ENCODE measurements at places on chromosomes 16 and 17.

DNA sequence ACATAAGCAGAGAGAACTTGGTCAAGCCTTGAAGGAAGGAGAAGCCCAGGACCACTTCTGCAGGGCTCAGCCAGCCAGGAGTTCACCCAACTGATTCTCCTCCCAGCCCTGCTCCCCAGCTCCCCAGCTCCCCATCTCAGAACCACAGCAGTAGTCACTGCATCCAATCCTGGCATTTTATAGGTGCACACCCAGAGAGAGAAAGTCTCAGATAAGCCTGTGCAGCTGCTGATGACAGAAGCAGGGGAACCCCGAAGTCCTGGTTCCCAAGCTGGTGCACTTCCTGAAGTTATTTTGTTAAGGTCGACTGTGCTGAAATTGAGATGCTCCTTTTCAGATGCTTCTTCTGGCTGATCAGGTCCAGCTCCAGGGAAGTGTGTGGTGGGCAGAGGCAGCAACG, 6.6 kb downstream of the RNF112 start:
- no peak for DNase-seq

DNA sequence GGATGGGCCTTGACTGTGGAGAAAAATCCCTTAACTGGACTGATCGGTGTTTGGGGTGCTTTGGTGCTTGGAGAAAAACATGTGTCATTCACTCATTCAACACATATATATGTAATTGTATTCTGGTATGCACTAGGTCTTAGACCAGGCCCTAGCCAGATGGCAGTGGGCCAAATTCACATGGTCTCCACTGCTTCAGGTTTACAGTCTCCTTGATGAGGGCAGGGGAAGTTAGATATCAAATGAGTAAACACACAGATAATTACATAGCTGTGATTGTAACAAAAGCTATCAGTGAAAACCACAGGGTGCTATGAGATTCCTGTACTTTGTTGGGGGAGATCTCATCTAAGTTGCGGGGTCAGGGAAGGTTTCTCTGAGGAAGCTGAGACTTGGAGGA, 78.8 kb downstream of the WWP2 start:
- DNase-seq, result no peak

GRCh38 chr16:64409783-64410210, 712.1 kb downstream of the CDH11 start:
- DNase-seq, result no peak

DNA sequence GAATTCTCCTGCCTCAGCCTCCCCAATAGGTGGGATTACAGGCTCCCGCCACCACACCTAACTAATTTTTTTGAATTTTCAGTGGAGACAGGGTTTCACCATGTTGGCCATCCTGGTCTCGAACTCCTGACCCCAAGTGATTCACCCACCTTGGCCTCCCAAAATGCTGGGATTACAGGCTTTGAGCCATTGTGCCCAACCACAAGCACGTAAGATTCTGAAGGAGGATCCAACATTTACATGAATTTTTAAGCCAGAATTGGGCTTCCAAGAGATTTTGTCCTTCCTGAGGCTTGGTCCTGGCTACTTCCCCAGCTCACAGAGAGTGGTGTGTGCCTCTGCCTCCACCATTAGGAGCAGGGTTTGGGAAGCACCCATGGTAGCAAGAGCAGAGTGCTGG, 11.1 kb downstream of the G6PC3 start:
- DNase-seq, result no peak

DNA sequence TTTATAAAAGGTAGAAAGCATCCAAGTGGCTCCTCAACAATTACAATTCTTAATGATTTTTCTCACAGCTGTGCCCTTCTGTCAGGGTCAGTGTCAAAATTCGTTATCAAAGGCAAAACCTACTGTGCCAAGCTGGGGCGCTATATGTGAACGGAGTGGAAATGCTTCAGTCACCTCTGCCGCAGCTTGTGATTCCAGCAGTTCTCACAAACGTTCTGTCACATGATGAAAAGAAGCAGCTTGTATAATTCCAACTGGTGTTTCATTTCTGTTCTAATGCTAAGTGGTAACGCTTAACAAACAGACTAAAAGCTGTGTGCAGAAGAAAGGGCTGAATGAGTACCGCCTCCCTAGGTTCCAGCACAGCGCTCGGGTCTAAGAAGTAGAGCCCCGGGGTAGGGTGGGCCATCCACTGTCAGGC, 14.2 kb downstream of the PLD6 start:
- no peak for DNase-seq

DNA sequence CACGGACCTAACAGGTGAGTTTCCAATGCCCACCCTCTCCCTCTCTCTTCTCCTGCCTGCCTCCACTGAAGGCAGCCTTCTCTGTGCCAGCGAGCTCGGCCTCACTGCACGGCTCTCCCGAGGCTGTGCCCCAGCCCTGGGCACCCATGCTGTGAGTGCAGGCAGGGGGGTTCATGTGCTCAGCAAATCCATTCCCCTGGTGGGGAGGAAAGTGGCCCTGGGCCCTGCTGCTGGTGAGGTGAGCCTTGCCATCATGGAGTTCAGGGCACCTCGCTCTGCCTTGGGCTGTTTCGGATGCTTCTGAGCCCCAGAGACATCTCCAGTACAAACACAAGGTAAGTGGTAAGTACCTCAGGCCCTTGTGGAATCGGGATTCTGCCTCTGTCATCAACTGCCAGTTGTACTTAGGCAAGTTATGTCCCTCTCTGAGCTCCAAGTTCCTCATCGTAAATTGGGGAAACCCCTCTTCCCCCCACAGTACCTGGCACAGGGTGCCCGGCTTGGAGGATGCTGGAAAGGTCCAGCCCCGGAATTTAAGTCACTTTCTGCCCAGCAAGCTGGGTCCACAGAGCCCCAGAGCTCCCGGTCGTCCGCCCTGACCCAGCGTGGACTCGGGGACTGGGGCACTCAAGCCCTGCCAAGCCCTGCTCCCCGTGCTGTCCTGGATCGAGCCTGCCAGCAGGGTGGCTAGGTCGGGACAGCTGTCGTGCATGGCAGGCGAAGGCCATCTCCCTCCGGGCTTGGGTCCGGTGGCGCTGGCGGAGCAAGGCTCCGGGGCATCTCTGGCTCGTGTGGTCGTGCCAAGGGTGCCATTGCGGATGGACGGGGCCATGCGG, 684 bp upstream of the NUDT16L1 start:
- DNase-seq, result no peak

- DNase-seq, result no peak
Measured at GRCh38 chr16:17228048-17228707, 242.6 kb downstream of the XYLT1 start.

- no peak for DNase-seq
Measured at GRCh38 chr17:13609941-13610340, 8.2 kb upstream of the HS3ST3A1 start.

- DNase-seq, result no peak
Measured at GRCh38 chr17:56325313-56326000, 172.2 kb downstream of the ANKFN1 start.

DNA sequence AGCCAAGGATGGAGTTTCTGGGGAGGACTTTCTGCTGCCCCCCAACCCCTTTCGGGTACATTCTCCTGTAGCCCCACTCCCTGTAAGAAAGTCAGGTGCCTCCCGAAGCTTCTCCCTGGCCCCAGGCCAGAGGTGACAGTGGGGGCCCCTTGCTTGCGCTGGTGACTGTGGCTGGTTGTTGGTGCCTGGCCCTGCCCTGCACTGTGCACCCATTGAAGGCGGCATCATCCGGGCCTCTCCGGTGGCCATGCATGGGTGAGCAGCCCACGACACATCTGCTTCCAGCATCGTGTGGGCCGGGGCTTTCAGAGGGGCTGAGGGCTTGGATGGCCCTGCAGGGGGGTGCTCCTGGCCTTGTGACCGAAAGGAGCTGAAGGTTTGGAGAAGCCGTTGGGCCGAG, 297.0 kb downstream of the SEC14L1 start:
- DNase-seq, result no peak

DNA sequence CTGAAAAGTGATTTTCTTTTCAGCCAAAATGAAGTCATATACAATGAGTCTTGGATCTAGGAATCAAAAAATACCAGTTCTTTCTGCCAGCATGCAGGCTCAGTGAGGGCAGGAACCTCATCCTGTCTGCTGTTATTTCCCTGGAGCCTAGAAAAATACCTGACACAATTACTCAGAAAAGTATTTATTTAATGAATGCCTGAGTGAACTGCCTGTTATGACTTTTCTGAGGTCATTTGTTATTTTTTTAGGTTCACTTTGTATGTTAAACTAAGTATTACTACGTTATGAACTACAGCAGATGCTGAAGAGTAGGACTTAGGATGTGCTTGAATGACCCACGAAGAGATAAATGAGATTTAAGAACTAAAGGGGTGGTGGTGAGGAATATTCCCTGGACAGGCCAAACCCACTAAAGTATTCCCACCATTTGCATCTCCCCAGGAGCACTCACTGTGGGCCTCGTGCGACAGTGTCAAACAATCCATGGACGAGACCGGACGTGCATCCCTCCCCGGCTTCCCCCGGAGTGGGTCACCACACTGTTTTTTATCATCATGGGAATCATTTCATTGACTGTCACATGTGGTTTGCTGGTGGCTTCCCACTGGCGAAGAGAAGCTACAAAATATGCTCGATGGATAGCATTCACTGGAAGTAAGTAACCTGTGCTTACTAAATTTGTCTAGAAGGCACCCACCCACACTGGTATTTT, 17.1 kb upstream of the VWA3A start:
- no peak for DNase-seq

GRCh38 chr16:82783933-82784572, 157.3 kb downstream of the CDH13 start:
- no peak for DNase-seq

GRCh38 chr17:56222255-56222654, 69.0 kb downstream of the ANKFN1 start:
- no peak for DNase-seq

DNA sequence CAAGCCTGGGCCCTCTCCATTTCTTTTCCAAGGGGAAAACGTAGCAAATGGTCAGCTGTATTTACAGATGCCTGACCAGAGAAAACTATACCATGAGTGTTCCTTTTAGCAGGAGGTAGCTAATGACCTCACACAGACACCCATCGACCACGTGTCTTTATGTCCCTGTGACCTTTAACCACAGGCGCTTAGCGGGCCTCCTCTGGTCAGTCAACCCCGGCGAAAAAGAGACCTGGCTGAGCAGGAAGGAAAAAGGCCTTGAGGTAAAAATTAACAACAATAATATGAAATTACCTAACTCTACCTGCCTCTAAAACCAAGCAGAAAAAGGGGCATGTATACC, 9.1 kb downstream of the NUDT16L1 start:
- no peak for DNase-seq

GRCh38 chr17:16463358-16464302, 28.4 kb downstream of the LRRC75A start:
- DNase-seq, result no peak

- no peak for DNase-seq
Measured at GRCh38 chr16:10385725-10386516, at the start of gene ATF7IP2. Gene ATF7IP2, plus strand, starts transcription at chr16:10386061. Its CDS starts 44,560 bp downstream, at chr16:10430621.

DNA sequence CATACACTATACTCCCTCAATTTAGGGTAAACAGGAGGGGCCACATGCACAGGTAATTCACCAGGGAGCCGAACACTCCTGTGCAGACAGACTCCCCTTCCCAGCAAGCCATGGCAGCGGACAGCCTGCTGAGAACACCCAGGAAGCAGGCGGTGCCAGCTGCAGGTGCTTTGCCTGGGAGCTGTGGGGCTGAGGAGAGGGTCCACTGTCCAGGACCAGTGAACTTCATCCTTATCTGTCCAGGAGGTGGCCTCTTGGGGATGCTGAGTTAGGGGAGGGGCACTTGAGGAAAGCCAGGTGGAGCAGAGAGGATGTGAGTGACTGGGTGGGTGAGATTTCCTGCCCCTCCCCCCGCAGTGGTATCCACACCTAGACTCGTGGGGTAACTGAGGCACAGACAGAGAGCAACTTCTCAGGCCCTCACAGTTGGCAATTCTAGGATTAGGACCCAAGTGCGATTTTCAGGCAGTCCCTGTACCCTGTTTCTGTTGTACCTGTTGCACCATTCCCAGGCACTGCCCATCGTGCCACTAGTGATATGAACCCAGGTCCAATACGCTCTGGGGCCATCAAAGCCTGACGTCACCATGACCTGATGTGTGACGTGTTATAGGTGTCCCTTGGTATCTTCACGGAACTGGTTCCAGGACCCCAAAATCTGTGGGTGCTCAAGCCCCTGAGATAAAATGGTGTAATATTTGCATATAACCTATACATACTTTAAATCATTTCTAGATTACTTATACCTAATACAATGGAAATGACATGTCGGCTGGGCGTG, 1.2 kb downstream of the GRN start:
- no peak for DNase-seq

DNA sequence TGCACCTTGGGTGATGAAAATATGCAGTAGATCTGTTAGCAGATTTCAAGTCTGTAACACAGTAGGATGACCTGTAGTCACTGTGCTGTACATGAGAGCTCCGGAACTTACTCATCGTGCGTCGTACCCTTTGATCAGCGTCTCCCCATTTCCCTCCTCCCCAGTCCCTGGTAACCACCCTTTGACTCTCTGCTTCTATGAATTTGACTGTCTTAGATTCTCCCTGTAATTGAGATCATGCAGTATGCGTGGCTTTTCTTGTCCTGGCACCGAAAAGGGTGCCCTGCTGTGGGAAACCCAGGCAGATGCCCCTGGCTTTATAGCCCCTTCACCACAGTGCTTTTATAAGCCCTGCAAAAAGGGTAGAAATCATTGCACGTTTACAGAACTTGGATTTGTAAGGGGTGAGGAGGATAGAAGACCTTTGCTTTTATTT, 20.5 kb downstream of the CLEC16A start:
- DNase-seq, result no peak

DNA sequence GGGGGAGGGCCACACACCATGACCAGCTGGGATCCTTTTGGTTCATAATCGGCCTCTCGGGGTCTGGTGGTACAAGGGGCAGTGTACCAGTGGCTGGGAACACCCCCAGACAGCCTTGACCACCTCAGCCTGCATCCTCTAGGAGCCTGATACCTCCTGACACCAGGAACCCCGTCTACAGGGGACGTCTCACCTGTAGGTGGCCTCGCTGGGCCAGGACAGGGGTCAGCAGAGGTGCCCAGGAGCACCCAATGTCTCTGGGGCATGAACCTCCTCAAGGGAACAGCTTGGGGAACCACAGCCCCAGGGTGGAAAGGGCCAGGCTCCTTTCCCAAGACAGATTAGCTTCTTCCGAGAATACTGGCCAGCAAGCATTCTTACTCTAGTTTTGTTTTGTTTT, 2.5 kb upstream of the METRNL start:
- no peak for DNase-seq

GRCh38 chr17:22270381-22270780, 578.1 kb downstream of the KCNJ18 start:
- DNase-seq, result no peak

GRCh38 chr16:17691899-17692176, 221.1 kb upstream of the XYLT1 start:
- no peak for DNase-seq

DNA sequence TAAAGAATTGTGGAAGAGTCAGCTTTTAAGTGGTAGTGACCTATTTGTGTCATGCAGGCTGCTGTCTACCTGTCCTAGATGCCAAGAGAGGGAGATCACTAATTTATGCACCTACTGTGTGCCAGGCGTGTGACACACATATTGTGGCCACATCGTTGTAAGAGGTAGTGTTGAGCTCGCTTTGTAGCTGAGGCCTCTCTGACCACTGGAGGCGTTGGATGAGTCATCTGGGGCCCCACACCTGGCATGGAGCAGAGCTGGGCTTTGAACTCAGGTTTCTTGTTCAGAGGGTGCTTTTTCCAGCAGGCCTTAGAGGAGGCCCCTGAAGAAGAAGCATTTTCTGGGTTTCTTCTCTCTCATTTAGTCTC, 52.3 kb upstream of the LGALS9 start:
- no peak for DNase-seq

- no peak for DNase-seq
Measured at GRCh38 chr17:77688369-77688768, 270.1 kb upstream of the TNRC6C start.

GRCh38 chr16:54447576-54448440, 161.2 kb upstream of the IRX3 start:
- DNase-seq, result no peak
